ENCODE measurements at places on chromosomes 16 and 17.

- DNase-seq, result no peak
Measured at GRCh38 chr17:27553019-27553511, 77.9 kb upstream of the LGALS9 start.

DNA sequence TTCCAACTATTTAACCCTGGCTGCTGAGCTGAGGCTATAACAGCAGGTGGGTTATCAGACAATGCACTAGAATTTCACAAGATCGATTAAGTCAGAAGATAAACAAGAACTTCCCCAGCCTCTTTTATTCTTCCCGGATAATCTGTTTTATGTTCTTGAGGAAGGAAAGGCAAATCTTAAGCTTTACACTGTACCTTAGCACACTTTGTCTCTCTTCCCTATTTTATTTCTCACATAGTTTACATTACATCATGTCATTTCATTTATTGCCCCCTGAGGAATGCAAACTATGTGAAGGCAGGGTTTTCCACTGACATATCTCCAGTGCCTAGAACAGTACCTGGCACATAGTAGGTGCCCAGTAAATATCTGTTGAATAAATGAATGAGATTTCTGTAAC, 139.6 kb downstream of the SKAP1 start:
- no peak for DNase-seq

DNA sequence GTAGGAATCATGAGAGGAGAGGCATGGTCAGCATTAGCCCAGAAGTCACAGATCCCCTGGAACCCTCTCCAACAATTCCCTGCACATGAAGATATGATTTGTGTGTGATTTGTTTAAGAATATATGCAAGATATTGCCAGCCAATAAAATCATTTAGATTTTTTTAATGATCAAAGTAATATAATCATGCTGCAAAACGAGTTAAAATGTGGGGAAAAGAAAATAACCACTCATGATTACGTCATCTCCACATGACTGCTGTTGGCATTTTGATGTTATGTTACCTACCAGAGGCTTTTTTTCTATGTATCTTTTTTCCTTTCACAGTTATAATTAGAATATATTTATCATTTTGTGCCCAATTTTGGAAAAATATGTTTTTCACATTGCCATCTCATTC, 22.4 kb downstream of the SLC35G3 start:
- no peak for DNase-seq

- no peak for DNase-seq
Measured at GRCh38 chr16:85321509-85322271, 209.4 kb upstream of the CIBAR2 start.

DNA sequence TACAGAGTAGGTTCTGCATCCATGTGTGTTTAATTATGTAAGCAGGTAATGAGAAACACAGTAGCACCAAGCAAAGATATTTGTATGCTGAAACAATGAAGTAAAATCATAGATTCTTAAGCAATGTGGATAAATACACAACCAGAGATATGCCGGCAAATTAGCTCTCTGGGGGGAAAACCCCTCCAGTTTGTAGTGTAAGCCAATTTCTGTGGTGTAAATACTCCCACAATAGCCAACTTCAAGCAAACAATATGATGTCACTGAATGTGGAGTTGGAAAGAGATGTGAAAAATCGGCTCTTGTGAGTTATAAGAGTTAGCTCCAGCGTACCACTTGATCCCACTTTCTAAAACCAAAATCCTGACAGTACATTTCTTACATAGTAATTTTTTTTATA, 3.9 kb upstream of the KRT38 start:
- DNase-seq, result no peak

GRCh38 chr17:73378974-73379470, 67.2 kb upstream of the CDC42EP4 start:
- no peak for DNase-seq

DNA sequence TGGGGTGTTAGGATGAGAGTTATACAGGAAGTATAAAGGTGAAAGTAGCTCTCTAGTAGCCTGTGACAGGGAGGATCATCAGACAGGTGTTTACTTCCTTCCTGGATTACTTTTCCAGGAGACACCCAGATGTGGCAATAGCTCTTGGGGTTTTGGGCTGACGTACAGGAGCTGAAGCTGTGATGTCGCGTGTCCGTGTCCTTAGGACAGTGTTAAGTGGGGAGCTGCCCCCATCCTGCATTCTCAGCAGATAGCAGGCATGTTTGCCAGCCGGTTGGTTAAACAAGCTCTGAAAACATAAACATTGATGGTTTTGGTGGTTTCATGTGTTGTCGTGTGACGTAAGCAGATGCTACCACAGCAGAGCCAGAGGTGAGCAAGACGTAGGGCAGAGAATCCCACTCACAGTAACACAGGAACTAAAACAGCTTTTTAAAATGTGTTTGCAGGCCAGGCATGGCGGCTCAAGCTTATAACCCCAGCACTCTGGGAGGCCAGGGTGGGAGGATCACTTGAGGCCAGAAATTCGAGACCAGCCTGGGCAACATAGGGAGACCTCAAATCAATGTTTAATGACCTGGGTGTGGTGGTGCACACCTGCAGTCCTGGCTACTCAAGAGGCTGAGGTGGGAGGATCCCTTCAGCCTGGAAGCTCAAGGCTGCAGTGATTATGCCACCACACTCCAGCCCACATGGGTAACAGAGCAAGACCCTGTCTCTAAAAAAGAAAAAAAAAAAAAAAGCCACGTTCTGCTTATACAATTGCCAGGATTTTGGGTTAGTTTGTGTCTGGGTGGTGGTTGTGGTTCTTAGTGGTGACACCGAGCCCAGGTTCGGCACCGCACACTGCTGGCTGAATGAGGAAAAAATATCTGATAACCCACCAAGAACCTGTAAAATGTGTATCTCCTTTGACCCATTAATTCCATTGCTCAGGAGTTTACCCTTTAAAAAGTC, 18.2 kb upstream of the IL17C start:
- DNase-seq, result peak; percentile 62

- DNase-seq, result no peak
Measured at GRCh38 chr17:56656701-56657327, 63.3 kb downstream of the NOG start.

DNA sequence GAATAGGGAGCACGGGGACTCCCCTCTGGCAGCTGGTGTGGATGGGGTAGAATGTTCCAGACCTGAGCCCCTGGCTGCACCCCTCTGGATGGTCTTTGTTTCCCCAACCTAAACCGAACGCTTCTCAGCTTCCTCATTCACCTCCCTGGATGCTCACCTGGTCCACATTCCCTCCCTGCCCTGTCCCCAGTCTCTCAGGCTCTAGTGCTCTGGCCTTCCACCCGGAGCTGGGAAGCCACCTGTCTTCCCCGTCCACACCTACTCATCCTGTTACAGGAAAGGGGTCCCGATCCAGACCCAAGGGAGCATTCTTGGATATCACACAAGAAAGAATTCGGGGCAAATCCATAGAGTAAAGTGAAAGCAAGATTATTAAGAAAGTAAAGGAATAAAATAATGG, 73.5 kb downstream of the CYLD start:
- peak; percentile 9 for DNase-seq

- DNase-seq, result no peak
Measured at GRCh38 chr16:12092544-12092921, 116.0 kb downstream of the SNX29 start.

DNA sequence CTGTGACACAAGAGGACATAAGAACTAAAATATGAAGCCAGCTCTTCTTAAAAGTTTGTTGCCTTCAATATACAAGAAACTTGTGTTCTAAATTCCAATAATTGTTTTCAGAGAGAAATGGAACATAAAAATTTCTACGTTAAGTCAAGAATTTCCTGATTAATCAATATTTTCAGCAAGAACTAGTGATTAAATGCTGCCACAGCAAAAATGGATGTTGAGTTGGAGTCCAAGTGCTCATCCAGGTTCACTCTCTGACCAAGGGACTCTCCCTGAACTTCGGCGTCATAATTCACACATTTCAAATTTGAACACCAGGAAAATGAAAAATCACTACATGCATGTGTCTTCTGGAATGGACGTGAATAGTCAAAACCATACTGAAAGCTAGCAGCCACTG, 1263.6 kb upstream of the GOT2 start:
- no peak for DNase-seq

- DNase-seq, result no peak
Measured at GRCh38 chr17:75508931-75509361, 6.4 kb downstream of the CASKIN2 start.

- DNase-seq, result peak; percentile 55
Measured at GRCh38 chr16:28218109-28218508, 6.3 kb upstream of the XPO6 start.

DNA sequence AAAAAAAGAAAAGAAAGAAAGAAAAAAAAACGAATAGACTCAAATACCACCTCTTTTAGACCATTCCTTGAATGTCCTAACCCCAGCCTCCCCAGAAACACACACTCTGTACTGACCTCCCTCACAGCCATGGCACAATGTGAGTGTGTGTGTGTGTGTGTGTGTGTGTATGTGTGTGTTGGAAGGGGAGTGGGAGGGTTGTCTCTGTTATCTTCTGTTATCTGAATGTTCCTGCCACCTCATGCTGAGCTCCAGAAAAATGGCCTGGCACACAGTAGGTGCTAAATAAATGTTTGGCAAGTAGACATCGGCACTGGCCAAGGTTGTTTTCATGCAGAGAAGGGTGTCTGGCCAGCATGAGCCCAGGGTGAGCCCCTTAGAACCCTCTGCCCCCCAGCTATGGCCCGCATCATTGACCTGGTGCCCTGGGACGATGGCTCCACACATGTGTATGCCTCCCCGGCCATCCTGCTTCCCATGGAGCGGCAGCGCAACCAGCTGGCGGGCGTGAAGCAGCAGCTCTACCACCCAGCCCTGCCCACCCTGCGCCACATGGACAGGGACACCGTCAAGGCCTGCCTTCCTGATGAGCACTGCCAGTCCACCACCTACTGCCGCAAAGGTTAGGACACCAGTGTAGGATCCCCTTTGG, 6.6 kb upstream of the CNGB1 start:
- no peak for DNase-seq

GRCh38 chr16:67364600-67365235, 28.6 kb downstream of the TPPP3 start:
- DNase-seq, result no peak

DNA sequence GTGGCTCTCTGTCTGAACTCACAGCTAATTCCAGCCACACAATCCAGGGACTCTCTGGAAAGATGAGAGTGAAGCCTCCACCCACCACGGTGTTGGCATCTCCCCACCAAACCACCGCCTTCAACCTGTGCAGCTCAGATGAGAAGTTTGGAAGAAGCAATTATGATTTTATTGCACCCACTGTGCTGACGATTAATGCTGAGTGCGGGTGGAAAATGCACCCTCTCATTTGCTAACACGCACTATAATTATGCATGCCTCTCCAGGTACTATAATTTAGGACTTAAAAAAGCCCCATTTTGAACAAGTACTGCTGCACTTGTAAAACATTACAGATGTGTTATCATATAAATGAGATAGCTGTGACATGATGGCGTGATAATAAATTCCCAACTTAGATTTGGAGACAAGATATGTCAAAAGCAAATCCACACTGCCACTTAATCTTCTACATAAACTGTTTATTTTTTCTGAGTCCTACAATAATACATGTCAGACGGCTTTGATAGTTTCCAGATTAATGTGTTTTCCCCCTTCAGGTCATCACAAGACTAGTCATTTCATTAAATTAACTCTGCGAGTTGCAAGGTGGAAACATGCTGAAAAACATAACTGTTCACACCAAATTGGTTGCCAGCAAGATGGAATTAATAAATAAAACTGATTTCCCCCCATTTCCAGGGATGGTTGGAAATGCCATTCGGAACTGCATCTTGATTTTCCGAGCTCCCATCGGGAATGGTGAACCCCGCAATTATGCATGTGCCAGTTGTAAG, 466.5 kb upstream of the MAF start:
- no peak for DNase-seq

GRCh38 chr16:7976563-7976962, 613.7 kb downstream of the TMEM114 start:
- DNase-seq, result no peak

GRCh38 chr16:26041952-26042668, 350.4 kb downstream of the HS3ST4 start:
- no peak for DNase-seq

GRCh38 chr16:57999366-57999970, 1.0 kb downstream of the ZNF319 start:
- peak; percentile 41 for DNase-seq

GRCh38 chr17:9401434-9401833, 174.2 kb downstream of the STX8 start:
- no peak for DNase-seq

DNA sequence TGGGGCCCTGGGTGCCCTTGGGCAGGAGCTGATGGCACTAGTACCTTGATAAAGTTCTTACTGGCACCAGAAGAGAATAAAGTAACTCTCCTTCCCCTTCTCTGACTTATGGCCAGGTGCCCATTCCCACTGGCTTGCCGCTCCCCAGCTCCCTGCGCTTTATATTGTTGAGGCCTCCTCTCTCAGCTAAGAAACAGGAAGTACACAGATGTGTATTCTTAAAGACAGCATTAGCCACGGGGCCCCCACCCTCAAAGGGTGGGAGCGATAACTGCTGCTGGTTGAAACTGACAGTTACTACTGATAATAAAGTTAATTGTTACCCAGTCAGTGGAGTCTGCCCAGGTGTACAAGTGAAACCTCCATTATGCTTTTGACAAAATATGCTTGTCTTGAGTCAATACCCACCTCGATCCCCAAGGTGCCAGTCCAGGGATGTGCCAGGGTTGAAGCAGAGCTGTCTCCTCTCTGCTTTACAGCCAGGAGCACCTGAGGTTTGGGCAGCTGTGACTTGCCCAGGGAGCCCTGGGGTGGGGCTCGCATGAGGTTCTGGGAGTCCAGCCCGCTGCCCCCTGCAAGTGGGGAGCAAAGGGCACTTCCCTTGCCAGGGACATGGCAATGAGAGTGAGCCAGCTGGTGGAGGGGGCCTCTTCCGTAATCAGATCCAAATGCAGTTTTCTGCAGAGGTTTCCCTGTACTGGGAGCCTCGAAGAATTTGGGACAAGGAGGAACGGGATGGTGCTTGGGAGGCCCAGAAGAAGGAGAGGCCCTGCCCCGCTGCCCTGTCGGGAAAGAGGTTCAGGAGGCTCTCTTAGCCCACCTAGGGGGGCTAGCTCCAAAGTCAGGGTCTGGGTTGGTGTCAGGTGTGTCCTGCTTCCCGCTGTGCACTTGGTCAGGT, 5.4 kb upstream of the CLDN9 start:
- no peak for DNase-seq

DNA sequence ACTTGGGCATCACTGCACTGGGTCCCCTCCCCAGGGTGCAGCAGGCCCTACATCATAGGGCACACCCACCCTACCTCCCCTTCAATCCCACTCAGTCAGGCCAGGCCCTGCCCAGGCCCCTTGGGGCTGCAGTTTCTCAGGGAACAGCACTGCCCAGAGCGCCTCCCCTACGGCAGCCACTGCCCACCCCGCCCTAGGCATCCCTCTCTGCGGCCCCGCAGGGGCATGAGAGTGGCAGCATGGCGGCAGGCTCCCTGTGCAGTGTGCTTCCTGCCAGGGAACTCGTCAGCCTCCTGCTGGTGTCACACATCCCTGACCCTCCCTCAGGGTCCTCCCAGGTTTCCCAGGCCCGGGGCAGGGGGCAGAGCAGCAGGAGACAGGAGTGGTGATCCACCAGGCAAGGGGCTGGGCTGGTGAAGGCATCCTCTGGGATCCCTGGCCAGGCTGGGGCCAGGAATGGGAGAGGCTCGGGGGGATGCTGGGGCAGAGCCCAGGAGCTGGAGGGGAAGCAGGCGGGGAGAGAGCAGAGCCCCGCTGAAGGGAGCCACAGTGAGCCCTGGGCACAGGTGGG, 16.2 kb upstream of the BAHCC1 start:
- DNase-seq, result no peak

GRCh38 chr17:68320311-68320865, 29.1 kb downstream of the ARSG start:
- DNase-seq, result no peak

All from CD8-positive, alpha-beta T cell (primary cell).